ENCODE measurements at places on chromosomes 13 and 19. TPM values are rescaled to one million over a fixed set of nuclear protein-coding genes. Genes with fewer than 3 reads are reported as not detected.

DNA sequence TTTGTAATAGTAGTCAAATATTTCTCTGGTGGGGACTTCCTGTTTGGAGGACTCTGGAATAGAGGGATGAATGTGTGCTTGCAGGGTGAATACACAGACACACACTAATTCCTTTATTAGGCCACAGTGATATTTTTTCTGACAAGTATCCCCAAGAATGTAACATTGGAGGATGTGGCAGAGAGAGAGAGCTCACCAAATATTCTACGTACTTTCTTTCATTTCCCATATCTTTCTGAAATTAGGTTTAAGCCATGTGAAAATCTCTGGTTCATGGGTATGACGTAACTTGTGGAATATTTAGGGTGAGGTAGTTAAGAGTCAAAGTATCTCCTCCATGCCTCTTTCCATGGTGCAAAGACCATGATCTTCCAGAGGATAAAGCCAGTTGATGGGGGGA is 463.4 kb downstream of the DIAPH3 start:
- H3K4me3 ChIP-seq, result no peak overlapping the region
- H3K27ac ChIP-seq, result no peak overlapping the region
- no peaks in the 10 kb centered on the region for H3K27me3 ChIP-seq
- no peak for DNase-seq
- no peaks in the 10 kb centered on the region for H3K4me1 ChIP-seq

- no peak overlapping the region for H3K27ac ChIP-seq
- H3K4me3 ChIP-seq, result no peak overlapping the region
- H3K4me1 ChIP-seq, result peaks cover 22% of the 10 kb centered on the region
- DNase-seq, result no peak
- H3K36me3 ChIP-seq, result no peaks in the 10 kb centered on the region
- no peaks in the 10 kb centered on the region for H3K27me3 ChIP-seq
These were observed 4.0 kb downstream of the HSD11B1L start for GRCh38 chr19:5684694-5685430.

GRCh38 chr13:31000889-31001288 is 68.4 kb downstream of the TEX26 start:
- H3K4me3 ChIP-seq, result no peak overlapping the region
- no peaks in the 10 kb centered on the region for H3K36me3 ChIP-seq
- no peaks in the 10 kb centered on the region for H3K4me1 ChIP-seq
- peaks cover 2% of the 10 kb centered on the region for H3K27me3 ChIP-seq
- no peak overlapping the region for H3K27ac ChIP-seq

The ZNF723 gene
- not detected for total RNA-seq

The POSTN gene
- 2,609 TPM for total RNA-seq
